Stimulated activated CD4-positive, alpha-beta T cell treated with anti-CD3 and anti-CD28 coated beads, TNF-alpha, amount 100 ng/mL, for 48 hours (primary cell): ENCODE measurements at places on chromosomes 4 and X.
A peak's percentile ranks its signal among the peaks of the same experiment; 100 is the strongest.

DNA sequence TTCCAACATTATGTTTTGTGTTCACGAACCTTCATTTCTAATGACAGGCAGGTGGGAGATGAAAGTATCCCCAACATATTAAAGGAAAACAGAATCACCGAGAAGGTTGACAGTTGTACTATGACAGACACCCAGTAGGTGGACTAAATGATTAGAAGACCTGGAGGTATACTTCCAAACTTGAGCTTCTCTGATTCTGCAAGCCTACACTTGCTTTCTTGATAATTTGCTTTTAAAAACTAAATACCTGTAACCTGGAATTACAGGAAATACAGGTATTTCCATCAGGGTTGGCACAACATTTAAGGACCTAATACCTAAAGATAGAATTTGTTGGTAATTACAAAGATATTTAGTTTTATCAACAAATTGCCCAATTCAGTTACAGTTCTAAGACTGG, 43.4 kb downstream of the C4orf51 start:
- DNase-seq, result no peak

DNA sequence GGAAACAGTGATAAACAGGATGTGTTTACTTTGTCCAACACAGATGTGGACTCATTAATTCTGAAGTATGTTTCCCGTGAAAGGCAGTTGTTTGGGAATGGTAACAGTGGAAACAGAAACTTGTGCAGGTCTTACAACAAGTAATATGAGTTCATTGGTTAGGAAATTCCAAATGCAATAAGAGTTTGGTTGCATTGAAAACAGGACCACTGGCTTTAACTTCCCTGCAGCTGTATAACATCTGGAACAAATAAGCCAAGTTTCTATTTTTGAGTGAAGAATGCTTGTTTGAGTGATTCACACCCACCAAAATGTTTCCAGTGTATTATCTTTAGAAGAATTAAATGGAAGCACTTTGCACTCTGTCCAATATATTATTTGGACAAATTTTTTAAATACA, 82.4 kb upstream of the BMP3 start:
- no peak for DNase-seq

DNA sequence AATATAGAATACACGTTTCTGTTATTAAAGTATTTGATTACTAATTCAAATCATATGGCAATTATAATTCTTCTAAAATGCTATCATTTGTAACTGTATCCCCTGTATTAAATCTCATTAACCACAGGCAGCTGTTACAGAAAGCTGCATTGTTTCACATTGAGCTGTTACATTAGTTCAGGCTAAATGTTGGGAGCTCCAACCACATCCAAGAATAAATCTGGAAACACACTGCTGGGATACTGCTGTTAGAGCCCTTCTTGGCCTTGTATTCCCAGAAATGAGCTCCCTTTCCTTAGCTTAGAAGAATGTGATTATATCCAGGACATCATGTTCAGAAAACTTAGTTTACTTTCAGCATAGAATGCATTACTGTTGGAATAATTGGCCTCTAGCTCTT, 48.2 kb downstream of the GUCY1B1 start:
- no peak for DNase-seq

GRCh38 chrX:40152173-40152711, 54.5 kb upstream of the BCOR start:
- DNase-seq, result no peak

GRCh38 chr4:5865896-5866599, 26.8 kb downstream of the CRMP1 start:
- no peak for DNase-seq

- DNase-seq, result no peak
Measured at GRCh38 chrX:114842181-114842580, 175.2 kb downstream of the IL13RA2 start.

- DNase-seq, result no peak
Measured at GRCh38 chr4:4507923-4508322, 33.9 kb downstream of the STX18 start.

GRCh38 chr4:137635108-137635507, 102.8 kb upstream of the PCDH18 start:
- DNase-seq, result no peak

DNA sequence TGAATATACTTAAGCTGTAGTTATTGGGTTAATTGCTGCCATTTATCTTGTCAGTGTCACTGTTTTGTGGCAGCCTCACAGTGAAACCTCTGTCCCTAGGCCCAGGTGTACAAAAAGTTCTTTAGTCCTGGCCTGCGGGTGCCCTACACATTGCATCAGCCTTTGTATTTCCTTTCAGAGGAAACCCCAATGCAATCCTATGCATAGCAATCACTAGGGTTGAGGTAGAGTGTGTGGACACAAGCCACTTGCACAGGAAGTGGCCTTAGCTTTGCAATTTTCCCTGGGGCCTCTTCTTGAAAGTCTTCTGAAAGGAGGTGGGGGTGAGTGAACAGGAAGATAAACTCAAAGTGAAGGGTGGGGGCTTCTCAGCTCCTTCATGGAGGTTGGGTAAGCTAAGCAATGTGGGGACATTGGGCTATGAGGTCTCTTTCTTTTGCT, 27.8 kb downstream of the VSIG4 start:
- no peak for DNase-seq

DNA sequence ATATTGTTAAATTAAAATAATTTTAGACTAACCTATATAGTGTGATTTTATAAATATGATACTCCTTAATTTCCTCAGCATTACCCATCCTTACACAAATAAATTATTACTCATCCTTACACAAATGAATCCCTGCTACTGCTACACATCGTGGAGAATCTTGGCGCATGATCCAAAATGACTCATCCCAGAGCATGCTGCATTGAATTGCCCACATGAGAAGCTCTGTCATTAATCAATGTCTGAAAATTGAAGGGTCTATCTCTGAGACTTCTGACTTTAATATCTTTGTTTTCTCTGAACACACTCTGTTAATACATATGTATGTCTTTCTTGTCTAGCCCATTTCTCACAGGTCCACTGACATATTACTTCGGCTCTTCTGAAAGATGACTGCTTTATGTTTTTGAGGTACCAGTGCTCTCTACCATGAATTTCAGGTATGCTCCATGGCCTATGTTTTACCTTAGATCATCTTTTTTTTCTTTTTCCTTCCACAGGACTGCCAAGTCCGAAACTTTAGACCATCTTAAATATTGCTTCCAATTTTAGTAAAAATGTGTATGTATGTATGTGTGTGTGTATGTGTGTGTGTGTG, 15.7 kb upstream of the DUSP21 start:
- DNase-seq, result no peak

- no peak for DNase-seq
Measured at GRCh38 chr4:126291886-126292285, 977.1 kb downstream of the FAT4 start.

GRCh38 chr4:119587796-119588195, 40.8 kb downstream of the PDE5A start:
- no peak for DNase-seq

GRCh38 chr4:184100297-184100885, 117.3 kb downstream of the ENPP6 start:
- DNase-seq, result peak; percentile 61

GRCh38 chr4:13599159-13599558, 28.4 kb downstream of the BOD1L1 start:
- no peak for DNase-seq

GRCh38 chr4:78581618-78582017, 30.0 kb downstream of the ANXA3 start:
- DNase-seq, result no peak

- no peak for DNase-seq
Measured at GRCh38 chr4:26017531-26017930, 103.5 kb downstream of the SMIM20 start.

DNA sequence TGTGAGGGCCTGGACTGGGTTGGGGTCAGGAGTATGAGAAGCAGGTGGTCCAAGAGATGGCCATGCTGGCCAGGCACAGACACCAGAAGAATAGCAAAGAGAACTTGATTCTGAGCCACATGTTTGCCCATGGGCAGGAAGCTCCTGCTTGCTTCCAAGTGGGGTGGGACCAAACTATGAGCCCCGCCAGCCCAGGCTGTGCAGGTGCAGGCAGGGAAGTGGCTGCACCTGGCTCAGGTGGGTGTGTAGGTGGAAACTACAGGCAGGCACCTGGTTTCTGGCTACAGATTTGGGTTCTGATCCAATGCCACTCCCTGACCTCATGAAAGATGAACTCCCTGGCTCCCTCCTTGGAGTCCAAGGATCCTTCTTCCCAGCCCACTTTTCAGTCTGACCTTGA, 207.9 kb upstream of the KLF3 start:
- DNase-seq, result no peak

GRCh38 chrX:74931214-74931613, 6.0 kb upstream of the NEXMIF start:
- no peak for DNase-seq

GRCh38 chr4:101282076-101282844, 65.1 kb downstream of the PPP3CA start:
- no peak for DNase-seq

DNA sequence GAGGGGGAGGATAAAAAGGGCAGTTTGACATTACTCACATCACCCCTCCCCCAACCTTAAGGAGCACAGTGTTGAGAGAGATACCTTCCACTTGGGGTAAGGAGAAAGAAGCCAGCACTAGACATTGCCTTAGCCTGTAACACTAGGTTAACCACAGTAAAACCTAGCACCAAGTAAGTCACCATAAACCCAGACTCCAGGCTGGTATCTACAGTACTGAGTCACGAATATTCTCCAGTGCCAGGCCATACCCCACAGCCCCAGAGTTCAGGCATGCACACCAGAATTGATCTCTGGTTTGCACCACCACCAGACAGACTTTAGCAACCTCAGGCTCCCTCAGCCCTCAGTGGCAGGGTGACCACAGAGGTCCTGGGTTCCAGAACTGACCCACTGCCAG, 570.4 kb downstream of the PRR32 start:
- no peak for DNase-seq

DNA sequence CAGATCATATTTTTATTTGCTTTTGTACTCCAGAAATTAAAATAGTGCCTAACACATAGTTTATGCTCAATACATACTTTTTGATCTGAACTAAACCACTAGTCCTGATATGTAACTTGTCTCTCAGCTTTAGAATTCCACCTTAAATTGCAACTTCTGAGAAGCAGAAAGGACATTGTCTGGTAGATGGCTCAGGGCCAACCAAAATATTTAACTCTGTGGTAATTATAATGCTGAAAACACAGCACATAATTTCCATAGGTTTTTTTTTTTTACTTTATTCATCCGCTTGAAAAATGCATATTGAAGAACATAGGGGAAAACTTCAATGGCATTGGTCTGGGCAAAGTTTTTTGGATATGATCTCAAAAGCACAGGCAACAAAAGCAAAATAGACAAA, 59.3 kb downstream of the AREG start:
- DNase-seq, result no peak

GRCh38 chr4:13538427-13538973, 5.8 kb downstream of the NKX3-2 start:
- DNase-seq, result no peak

GRCh38 chr4:130056286-130056685, 960.3 kb downstream of the C4orf33 start:
- DNase-seq, result no peak

DNA sequence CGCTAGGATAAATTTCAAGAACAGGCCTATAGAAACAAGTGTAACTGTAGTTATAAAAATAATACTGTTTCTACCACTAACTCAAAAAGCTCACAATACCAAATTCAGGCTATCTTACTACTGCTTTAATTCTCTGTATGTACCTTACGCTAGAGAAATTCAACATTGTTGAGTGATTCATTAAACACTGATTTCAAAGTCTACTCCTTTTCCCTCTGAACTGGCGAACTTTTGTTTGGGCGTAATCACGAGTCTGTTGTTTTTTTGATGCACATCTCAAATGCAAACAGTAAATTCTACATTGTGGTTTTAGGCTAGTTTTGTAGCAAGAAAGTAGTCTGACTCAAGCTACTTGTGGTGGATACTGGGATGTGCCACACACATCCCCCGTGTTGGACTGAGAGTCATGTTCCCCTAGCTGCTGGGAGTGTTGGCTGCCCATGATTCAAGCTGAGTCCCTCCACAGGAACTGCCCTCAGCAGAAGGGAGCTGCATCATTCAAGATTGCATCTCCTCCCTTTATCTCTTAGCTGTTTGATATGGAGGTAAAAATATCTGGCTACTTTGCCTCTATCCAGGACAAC, 406.1 kb downstream of the RAPGEF2 start:
- DNase-seq, result no peak

GRCh38 chrX:80816051-80816450, 6.4 kb upstream of the BRWD3 start:
- DNase-seq, result no peak

GRCh38 chr4:148077581-148077980, 345.7 kb downstream of the ARHGAP10 start:
- DNase-seq, result no peak

DNA sequence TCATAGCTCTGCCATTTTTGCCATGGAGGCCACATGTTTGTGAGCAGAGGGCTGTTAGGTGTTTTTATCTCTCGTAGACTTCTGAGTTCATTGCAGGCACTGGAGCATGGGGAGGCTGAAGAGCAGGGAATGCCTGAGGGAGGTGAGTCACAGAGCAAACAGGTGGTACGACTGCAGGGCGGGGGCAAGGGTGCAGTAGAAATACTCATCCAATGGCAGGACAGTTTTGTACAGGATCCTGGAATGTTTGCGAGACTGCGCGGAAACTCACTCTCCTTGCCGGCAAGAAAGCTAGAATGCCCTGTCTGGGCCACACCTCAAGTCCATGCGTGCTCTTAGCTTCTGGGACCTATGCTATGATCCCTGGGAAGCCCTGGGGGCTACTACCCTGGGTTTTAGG, 20.0 kb upstream of the VCX2 start:
- DNase-seq, result no peak

GRCh38 chrX:111095974-111096895, at the start of gene PAK3:
TSS of gene PAK3 (plus strand) at chrX:111096191. CDS start at chrX:111123104, 26,913 bp downstream.
- no peak for DNase-seq
